ENCODE measurements at places on chromosomes 12 and 14. TPM values are rescaled to one million over a fixed set of nuclear protein-coding genes. Genes with fewer than 3 reads are reported as not detected.

The OVCH1 gene
- total RNA-seq = 0.33 TPM

The TAS2R50 gene
- total RNA-seq = 4.2 TPM

The GDF3 gene
- not detected for total RNA-seq

The JAG2 gene
- 13.1 TPM for total RNA-seq

The SLC25A21 gene
- total RNA-seq = 2.3 TPM

DNA sequence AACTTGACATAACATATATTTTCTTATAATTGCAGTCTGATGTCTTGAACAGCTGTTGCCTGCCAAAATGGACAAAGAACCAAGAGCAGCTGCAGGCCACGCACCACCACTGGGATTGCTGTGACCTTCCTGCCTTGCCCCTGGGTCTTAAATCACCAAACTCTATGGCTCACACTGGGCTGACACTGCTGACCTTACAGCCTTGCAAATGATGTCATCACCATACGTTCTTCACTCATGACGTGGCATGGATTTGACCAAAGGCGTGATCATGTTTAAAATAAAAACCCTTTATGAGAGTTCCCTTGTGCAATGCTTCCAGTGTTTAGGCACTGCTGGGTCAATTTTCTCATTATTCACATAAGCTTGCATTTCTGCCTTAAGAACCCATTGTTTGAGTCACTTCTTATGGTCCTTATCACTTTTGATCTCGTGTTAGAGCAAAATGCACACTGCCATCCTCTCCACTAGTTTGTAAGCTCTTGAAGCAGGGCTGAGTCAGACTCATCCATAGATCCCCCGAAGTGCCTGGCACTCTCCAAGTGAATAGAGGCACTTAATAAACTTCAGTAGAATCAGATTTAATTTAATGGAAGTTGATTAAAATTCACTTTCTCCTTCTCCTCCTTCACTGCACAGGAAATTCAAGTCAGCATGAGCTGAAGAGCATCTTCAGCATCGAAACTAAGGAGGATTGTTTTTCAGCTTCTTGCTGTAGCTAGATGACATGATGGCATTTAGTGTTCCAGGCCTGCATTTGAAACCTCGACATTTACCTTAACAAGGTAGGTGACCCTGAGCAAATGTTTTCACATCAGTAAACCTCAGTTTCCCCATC lies 132.4 kb upstream of the PZP start:
- H3K36me3 ChIP-seq = no peaks in the 10 kb centered on the region
- H3K4me3 ChIP-seq = no peak overlapping the region
- no peaks in the 10 kb centered on the region for H3K4me1 ChIP-seq
- DNase-seq = no peak

GRCh38 chr12:49554266-49554665 lies 13.7 kb downstream of the MCRS1 start:
- H3K27me3 ChIP-seq = no peaks in the 10 kb centered on the region
- no peak for DNase-seq
- H3K4me1 ChIP-seq = no peaks in the 10 kb centered on the region
- H3K36me3 ChIP-seq = no peaks in the 10 kb centered on the region
- H3K4me3 ChIP-seq = no peak overlapping the region

DNA sequence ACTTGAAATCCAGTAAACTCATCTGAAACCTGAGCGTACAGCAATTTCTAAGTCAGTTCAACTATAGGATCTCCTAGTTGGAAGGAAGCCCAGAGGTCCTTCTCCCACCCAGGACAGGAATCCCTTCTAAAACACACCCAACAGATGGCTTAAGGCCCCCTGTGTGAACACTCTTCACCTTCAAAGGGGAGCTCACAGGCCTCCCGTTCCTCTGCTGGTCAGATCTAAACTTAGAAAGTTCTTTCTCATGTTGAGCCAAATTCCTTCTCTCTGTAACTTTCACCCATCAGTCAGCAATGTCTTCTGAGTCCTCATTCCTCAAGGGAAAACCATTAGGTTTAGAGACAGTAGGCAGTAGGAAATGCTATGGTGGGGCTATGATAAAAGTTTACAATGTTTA lies 355.2 kb downstream of the PCNX1 start:
- H3K27me3 ChIP-seq = no peaks in the 10 kb centered on the region
- H3K27ac ChIP-seq = no peak overlapping the region
- DNase-seq = no peak
- no peaks in the 10 kb centered on the region for H3K4me1 ChIP-seq
- H3K4me3 ChIP-seq = no peak overlapping the region

GRCh38 chr12:88469154-88469553 lies 111.1 kb downstream of the KITLG start:
- H3K4me3 ChIP-seq = no peak overlapping the region
- H3K27me3 ChIP-seq = no peaks in the 10 kb centered on the region
- H3K4me1 ChIP-seq = peaks cover 3% of the 10 kb centered on the region
- peak overlapping the region; percentile 14 for H3K27ac ChIP-seq

DNA sequence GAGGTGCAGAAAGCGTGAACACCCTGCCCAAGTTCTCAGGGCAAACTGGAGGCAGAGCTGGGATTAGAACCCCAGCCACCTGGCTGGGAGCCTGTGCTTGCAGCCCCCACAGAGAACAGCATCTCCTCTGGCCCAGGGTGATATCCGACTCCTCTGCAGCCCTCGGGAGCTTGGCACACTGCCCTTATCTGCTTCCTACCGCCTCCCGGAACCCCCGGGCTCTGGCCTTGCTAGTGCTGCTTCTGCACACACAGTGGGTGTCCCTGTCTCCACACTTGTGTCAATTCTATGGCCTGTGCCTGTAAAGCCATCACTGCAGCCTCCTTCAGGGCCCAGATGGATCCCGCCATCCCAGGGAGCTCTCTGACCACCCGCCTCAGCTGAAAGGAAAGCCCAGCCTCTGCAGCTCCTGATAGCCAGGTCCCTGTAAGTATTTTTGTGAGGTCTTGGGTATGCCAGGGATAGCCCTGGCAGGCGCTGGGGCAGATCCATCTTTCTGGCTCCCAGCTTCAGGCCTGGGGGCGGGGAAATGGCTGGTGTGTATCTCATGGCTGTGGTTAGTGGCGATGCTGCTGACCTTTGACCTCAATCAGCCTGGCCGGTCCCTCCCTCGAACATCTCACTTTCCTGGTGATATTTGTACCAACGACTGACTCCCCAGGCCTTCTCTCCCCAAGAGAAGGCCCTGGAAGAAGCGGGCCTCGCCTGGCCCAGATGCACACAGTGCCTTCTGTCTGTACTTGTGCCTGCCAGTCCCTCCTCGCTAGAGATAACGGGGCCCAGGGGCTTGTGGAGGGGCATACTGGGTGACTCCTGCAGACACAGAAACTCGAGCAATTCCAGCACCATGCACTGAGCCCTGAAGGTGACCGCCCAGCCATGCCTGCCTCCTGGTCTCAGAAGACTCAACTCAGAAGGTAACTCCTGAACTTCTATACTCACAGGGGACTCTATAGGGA lies 183.8 kb downstream of the CALM1 start:
- no peak for DNase-seq
- no peaks in the 10 kb centered on the region for H3K4me1 ChIP-seq

DNA sequence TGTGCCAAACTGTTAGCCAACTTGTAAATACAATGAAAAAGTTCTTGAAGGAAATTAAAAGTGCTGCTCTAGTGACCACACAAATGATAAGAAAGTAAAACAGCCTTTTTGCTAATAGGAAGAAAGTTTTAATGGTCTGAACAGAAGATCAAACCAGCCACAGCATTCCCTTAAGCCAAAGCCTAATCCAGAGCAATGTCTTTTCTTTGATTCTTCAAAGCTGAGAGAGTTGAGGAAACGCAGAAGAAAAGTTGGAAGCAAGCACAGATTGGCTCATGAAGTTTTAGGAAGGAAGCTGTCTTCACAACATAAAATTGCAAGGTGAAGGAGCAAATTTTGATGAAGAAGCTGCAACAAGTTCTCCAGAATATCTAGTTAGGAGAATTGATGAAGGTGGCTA lies 213.8 kb downstream of the ATXN7L3B start:
- H3K27ac ChIP-seq = no peak overlapping the region
- H3K4me3 ChIP-seq = no peak overlapping the region
- H3K4me1 ChIP-seq = no peaks in the 10 kb centered on the region
- H3K27me3 ChIP-seq = no peaks in the 10 kb centered on the region

- H3K27ac ChIP-seq = no peak overlapping the region
- no peaks in the 10 kb centered on the region for H3K4me1 ChIP-seq
- H3K36me3 ChIP-seq = no peaks in the 10 kb centered on the region
Observed at GRCh38 chr14:74855945-74856344, 20.0 kb downstream of the PROX2 start.

DNA sequence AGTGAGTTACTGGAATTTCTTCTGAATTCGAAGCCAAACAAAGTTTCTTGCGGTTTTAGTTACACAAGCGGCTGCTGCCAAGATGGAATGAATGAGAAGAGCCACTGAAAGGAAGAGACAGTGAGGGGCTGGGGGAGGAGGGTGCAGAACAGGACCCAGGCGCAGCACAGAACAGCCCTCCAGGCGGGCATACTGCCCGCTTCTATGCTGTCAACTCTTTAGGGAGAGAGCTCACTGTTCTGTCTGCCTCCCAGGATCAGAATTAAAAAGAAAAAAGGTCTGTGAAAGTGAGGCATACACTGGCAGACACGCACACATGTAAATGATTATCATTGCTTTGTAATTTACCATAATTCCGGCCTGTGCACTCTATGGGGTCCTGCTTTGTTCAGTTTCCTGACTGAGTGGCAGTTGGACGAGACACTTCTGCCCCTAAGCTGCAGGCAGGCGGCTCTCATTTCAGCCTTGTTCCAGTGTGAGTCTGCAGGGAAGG lies 231.6 kb downstream of the CACNA1C start:
- H3K4me1 ChIP-seq = peaks cover 10% of the 10 kb centered on the region
- H3K4me3 ChIP-seq = peak overlapping the region; percentile 23
- H3K36me3 ChIP-seq = no peaks in the 10 kb centered on the region
- no peaks in the 10 kb centered on the region for H3K27me3 ChIP-seq
- peak overlapping the region; percentile 67 for H3K27ac ChIP-seq
- DNase-seq = no peak

DNA sequence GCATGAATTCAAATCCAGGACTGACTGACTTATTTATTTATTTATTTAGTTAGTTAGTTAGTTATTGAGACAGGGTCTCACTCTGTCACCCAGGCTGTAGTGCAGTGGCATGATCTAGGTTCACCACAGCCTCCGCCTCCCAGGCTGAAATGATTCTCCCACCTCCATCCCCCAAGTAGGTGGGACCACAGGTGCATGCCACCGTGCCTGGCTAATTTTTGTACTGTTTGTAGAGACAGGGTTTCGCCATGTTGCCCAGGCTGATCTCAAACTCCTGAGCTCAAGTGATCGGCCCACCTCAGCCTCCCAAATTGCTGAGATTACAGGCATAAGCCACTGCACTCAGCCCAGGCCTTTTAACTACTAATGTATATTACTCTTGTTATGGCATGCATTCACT lies 36.0 kb downstream of the BTG1 start:
- H3K27me3 ChIP-seq = no peaks in the 10 kb centered on the region
- no peak overlapping the region for H3K4me3 ChIP-seq
- no peaks in the 10 kb centered on the region for H3K36me3 ChIP-seq
- DNase-seq = no peak

- H3K36me3 ChIP-seq = no peaks in the 10 kb centered on the region
- no peaks in the 10 kb centered on the region for H3K4me1 ChIP-seq
- no peak overlapping the region for H3K27ac ChIP-seq
- H3K4me3 ChIP-seq = no peak overlapping the region
- DNase-seq = no peak
- H3K27me3 ChIP-seq = no peaks in the 10 kb centered on the region
Observed at GRCh38 chr12:128829861-128830504, 6.2 kb upstream of the SLC15A4 start.

DNA sequence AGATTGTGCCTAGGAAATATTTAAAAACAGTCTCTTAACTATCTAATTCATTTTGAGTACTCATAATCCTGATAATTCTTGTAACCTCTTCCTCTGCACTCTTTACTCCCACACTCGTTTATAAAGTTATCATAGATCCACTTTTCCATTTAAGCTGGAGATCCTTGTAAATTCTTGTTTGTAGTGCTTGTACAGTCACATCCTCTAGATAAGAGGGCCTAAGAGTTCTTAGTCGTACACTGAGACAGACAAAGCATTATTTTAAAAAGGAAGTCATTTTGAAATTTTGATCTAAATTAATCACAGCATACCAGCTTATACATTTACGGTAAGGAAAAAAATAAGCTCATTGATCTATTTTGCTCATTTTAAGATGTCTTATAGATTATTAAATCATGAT lies 42.5 kb downstream of the LMO3 start:
- no peak overlapping the region for H3K4me3 ChIP-seq
- no peak for DNase-seq
- no peak overlapping the region for H3K27ac ChIP-seq
- H3K27me3 ChIP-seq = no peaks in the 10 kb centered on the region
- H3K4me1 ChIP-seq = no peaks in the 10 kb centered on the region

All from breast epithelium (tissue), 4 donors.